MCF 10A (cell line): ENCODE measurements at places on chromosomes 7 and 10. TPM values are rescaled to one million over a fixed set of nuclear protein-coding genes. Genes with fewer than 3 reads are reported as not detected.

DNA sequence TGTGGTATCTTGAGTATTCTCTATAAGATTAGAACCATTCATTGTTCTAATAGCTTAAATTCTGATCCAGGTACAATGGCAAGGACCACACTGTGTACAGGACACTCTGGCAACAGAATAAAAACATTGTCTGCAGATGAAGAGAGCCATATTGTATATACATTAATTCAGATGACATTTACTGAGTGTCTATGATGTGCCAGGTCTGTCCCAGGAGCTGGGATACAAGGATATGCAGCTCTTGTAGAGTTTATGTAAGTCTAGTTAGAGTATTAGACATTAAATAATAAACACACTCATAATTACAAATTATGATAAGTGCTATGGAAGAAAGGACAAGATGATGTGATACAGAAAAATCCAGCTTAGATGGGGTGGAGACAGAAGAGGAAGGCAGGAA, 184.1 kb downstream of the HIBADH start:
- peaks cover 9% of the 10 kb centered on the region for H3K27me3 ChIP-seq
- DNase-seq: no peak
- H3K36me3 ChIP-seq: no peaks in the 10 kb centered on the region
- no peak overlapping the region for H3K4me3 ChIP-seq
- H3K4me1 ChIP-seq: no peaks in the 10 kb centered on the region

DNA sequence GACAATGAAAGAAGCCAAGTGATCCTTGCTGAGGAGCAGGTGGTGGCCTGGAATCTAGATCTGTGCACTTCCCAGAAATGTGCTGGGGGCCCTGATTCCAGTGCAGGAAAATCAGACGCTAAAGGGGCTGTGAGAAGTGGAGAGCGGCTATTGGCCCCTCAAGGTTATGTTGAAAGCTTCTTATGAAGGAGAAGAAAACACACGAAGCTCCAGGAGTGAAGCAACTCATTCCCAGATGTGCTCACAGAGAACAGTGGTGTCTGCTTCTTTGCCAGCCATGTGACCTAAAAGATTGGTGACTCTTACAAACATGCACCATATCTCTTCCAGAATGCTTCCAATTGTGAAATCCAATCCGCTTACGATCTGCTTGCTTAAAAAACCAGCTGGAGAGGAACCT, 679.3 kb upstream of the IGFBP3 start:
- peak overlapping the region; percentile 0 for H3K27ac ChIP-seq
- peak; percentile 14 for DNase-seq
- H3K27me3 ChIP-seq: no peaks in the 10 kb centered on the region
- no peak overlapping the region for H3K4me3 ChIP-seq
- no peaks in the 10 kb centered on the region for H3K36me3 ChIP-seq

DNA sequence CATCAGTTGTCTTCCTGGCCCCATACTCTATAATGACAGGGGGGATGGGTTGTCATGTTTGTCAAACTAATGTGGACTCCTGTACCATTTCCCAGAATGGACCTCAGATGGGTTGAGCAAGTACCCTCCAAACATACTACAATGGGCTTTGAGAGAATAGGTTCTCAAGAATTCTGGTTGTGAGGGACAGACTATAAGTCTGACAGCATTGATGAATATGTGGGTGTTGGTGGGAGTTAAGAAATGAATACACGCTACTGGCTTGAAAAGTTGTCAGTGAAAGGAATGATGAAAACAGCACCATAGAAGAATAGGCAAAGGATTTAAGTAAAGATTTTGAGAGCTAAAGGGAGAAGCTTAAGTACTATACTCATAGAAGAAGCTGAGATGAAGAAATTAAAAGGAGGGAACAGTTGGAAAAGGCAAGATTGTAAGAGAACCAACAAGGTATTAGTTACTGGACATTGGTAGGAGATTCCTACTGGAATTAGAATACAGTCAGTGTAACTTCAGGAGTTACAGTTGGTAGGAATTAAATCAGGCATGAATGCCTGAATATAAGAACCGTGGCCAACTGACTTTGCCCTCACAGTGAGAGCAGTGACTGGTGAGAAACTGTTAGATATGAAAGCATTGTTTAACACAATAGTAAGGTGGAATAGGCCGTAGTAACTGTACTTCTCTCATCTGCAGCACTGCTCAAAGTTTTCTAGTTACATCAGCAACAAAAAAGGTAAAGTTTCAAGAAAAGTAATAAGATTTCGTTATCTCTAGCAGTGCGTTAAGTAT, 86.3 kb downstream of the LCOR start:
- H3K4me1 ChIP-seq: peaks cover 7% of the 10 kb centered on the region
- H3K36me3 ChIP-seq: peaks cover 5% of the 10 kb centered on the region
- DNase-seq: no peak

DNA sequence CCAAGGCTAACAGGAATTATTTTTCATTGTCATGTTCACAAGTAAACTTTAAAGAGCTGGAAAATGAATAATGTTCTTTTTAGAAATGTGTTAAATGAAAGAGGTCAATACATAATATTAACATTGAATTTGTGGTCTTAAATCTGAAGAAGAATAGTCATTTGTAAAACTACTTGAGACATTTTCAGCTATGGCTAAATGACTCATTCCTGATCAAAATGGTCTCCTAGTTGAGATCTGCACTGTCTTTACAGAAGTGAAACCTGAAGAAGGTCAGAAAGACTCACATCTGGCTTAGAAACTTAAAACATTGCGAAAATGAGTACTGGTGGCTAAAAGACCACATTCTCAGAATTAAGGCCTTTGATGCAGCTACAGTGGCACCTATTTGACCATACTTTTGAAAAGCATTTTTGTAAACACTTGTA, 5.9 kb downstream of the PIK3CG start:
- no peak for DNase-seq
- H3K27ac ChIP-seq: no peak overlapping the region
- H3K27me3 ChIP-seq: peaks cover 12% of the 10 kb centered on the region
- H3K36me3 ChIP-seq: no peaks in the 10 kb centered on the region

The PDAP1 gene
- 155 and 200 TPM in 2 replicates for total RNA-seq
